ENCODE measurements at places on chromosomes 2 and 18.

- DNase-seq: no peak
These were observed 212.0 kb downstream of the SPAG16 start for GRCh38 chr2:213496226-213496625.

- no peak for DNase-seq
These were observed 161.5 kb downstream of the CAPN13 start for GRCh38 chr2:30645745-30646119.

- no peak for DNase-seq
These were observed 27.1 kb downstream of the SLC38A11 start for GRCh38 chr2:164928101-164928673.

DNA sequence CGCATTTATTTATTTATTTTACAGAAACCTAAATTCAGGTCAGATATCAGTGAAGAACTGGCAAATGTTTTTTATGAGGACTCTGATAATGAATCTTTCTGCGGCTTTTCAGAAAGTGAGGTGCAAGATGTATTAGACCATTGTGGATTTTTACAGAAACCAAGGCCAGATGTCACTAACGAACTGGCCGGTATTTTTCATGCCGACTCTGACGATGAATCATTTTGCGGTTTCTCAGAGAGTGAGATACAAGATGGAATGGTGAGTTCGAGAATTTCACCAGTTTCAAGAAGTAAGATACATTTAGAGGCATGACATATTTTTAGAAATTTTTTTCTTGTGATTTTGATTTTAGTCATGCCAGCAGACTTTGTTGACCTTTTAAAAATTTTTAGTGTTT is 4.6 kb downstream of the CDCA7 start:
- DNase-seq: no peak

GRCh38 chr2:13201924-13202323 is 485.2 kb downstream of the TRIB2 start:
- DNase-seq: peak; percentile 9

GRCh38 chr2:26754972-26755670 is 9.0 kb upstream of the SLC35F6 start:
- DNase-seq: no peak

- DNase-seq: no peak
These were observed 47.3 kb upstream of the TANK start for GRCh38 chr2:161112908-161113307.

DNA sequence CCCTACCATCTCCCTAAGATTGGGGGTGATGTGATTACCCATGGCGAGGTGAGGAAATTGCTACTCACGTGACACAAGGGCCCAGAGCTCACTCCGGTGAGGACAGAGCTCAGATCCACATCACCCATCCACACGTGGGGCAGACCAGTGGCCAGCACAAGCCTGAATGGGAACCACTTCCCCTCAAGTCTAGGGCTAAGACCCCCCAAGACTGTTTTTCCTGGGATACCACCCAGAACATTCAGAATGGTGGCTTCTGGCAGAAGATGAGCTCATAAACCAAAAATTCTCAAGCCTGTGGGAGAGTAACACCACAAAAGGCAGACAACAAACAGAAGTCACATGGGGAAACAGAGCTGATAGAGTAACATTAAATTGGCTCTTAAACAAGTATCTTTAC is 321.4 kb downstream of the ALK start:
- DNase-seq: no peak

DNA sequence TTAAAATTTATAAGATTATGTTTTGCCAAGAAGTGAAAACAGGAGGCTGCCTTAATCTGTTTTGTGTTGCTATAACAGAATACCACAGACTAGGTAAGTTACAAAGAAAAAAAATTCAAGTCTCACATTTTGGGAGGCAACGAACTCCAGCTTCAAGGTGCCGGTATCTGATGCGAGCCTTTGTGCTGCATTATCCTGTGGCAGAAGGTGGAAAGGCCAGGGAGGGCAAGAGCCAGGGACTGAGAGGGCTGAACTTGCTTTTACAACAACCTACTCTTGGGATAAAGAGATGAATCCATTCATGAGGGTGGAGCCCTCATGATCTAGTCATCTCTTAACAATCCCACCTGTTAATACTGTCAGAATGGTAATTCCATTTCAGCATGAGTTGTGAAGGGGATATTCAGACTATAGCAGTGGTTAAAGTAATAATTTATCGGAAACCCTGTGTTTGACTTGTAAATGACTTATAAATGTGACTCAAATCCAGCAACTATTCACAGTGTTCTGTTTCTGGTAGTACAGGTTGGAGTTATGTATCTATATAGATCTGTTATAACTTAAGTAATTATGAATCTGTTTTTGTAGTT is 3.7 kb downstream of the MTX2 start:
- no peak for DNase-seq

GRCh38 chr2:159795841-159796690 is 1.9 kb downstream of the CD302 start:
- no peak for DNase-seq

- no peak for DNase-seq
These were observed 129.3 kb downstream of the NUP35 start for GRCh38 chr2:183253441-183254130.

DNA sequence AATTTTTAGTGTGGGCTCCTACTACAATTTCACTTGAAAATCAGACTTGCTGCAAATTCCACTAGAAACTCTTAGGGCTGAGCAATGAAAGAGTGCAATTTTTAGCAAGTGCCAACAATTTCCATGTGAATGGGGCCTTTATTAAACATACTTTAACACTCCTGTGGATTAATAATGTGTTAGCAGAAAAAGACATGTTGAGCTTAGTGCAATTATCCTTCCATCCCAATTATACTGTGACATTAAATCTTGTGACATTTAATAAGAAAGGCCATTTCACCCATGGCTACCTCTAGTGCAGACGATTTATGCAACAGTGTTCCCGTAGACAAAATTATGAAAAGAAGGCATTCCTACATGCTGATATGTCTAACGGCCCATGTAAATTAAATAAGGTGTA is 639.7 kb downstream of the STK39 start:
- no peak for DNase-seq

DNA sequence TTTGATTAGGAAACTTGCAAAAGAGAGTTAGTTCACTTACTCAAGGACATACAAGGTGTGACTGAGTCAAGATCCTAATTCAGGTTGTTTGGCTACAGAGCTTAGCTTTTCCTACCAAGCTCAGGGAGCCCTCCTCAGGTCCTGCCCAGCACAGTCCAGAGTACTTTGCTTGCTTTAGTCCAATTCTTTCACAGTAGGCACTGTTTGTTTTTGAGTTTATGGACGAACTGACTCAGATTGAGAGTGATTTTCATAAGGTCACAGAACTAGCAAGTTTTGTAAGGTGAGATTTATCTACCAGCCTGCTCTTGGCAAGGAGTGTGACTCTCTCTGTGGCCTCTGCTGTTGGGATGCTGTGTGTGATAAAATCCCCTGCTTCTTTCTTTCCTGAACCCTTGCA is 310.5 kb downstream of the PTPRM start:
- DNase-seq: peak; percentile 59

DNA sequence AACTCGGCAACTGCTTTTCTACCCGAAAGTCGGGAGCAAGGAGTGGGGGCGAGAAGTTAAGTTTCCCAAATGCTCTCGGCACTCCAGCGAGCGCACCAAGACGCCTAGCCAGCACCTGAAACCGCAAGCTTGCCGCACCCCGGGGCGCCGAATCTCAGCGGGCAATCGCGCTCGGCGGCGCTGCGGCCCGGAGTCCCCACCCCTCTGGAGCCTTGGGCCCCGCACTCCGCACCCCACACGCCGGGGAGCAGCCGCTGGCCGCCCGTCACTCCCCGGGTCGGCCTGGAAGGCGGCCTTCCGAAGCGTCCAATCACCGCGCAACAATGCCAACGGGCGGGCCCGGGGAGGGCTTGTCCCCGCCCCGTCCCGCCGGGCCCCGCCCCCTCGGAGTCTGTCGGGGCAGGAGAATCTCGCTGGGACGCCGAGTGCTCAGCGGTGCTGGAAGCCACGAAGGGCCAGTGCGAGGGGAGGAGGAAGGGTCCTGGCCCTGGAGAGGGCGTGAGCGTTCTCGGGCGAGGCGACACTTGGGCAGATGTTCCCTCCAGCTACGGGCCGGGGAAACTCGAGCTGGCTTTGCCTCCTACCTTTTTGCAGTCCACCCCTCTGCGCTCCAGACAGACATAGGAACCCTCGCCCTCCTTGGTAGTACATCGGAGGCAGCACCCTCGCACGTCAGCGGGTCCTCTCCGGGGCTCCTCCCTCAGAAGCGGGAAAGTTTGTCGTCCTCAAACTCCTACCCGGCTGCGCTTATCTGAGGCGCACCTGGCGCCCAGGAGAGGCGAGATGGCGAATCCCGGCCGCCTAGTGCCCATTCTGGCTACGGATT is 1.1 kb upstream of the ZBTB7C start:
- DNase-seq: peak; percentile 77

DNA sequence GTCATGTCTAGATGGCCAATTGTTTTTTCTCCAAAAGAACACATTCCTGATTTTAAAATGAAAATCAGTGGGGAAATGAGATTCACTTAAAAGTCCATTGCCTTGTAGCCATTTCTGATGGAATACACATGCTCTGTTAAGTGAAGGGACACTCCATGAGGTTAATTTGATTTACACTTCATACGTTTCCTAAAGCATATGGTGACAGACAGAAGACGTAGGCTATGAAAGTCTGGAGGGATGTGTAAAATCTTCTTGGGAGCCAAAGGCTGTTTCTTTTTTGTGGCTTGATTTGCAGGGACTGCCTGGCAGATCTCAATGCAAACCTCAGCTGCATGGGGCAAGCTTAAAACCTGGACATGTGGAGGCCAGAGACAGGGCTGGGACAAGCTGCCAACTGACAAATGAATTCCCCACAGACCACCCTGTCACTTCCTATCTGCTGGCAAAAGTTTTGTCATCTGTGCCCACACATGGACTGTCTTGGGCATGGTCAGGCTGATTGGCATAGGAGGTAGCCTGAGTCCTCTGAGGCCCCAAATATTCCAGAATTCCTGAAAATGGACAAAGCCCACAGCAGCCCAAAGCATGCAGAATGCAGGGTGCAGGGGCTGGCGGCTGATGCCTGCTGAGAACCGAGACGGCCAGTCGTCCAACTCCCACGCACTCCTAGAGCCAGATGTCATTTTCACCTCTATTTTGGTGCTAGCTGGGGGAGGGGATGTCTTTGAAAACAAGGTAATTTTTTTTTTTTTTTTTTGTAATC is 73.9 kb downstream of the SDC1 start:
- no peak for DNase-seq

DNA sequence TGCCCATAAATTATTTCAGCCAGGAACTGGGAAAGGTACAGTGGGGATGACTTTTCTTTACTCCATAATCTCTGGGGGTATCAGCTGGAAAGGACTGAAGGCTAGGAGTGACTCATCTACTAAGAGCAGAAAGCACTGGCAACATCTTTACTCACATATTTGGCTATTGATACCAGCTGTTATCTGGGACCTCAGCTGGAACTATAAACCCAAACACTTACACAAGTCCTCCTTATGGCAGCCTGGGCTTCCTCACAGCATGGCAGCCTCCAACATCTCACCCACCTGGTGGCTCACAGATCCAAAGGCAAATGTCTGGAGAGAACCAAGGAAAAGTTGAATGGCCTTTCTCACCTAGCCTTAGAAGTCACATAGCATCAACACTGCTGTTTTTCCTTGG is 379.0 kb upstream of the RND3 start:
- peak; percentile 23 for DNase-seq

GRCh38 chr2:6401301-6401700 is 464.4 kb downstream of the CMPK2 start:
- no peak for DNase-seq

DNA sequence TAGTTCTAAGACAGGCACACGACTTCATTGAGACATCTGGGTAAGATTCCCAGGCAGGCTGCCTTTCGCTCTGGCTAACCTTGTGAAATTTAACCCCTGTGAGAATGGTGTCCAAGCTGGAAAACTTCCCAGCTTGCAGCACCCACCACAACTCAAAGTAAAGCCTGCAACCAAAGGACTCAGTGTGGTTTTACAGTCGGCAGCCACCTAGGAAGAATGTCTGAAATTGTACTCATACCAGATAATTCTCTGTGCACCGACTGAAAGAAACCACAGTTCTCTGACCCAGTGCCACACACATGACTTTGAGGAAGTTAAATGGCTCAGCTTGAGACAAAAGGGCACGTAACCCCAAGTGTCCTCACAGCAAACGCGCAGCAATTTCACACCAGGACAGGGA is 125.7 kb downstream of the RBMS1 start:
- DNase-seq: no peak

- peak; percentile 53 for DNase-seq
These were observed 84.9 kb downstream of the MOGAT1 start for GRCh38 chr2:222756362-222756831.

DNA sequence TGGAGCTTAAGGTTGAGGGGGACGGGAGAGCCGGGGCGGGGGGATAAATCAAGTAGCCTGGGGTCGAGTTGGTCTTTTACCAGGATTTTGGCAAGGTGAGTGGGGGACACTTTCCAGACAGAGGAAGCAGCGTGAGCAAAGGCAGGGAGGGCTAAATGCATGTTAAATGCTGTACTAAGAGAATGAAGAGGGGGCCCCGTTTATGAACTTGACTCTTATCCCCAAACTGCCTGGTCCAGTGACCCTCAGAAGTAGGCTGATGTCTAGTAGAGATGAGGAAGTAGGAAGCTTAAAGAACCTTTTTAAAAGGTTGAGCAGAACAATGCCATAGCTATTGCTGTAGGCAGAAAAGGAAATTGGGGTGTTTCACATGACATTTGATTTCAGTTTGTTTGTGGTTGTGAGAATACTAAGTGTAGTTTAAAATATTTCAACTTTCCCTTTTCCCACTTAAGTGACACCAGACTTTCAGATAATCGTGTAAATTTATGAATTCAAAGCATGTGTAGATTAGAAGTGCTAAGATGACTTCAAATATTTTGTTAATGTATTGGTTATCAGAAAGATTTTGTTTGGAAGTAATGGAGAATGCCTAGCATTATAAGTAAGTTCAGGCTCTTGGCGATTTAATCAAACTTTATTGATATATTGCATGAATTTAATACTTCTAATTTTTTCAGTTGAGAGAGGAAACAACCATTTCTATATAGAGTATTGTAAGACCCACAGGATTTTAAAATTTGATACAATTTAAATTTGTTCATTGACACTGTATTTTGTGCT is 1.8 kb downstream of the REL start:
- peak; percentile 51 for DNase-seq
